Activated CD8-positive, alpha-beta memory T cell treated with anti-CD3 and anti-CD28 coated beads for 24 hours (primary cell): ENCODE measurements at places on chromosomes 2 and 18.

DNA sequence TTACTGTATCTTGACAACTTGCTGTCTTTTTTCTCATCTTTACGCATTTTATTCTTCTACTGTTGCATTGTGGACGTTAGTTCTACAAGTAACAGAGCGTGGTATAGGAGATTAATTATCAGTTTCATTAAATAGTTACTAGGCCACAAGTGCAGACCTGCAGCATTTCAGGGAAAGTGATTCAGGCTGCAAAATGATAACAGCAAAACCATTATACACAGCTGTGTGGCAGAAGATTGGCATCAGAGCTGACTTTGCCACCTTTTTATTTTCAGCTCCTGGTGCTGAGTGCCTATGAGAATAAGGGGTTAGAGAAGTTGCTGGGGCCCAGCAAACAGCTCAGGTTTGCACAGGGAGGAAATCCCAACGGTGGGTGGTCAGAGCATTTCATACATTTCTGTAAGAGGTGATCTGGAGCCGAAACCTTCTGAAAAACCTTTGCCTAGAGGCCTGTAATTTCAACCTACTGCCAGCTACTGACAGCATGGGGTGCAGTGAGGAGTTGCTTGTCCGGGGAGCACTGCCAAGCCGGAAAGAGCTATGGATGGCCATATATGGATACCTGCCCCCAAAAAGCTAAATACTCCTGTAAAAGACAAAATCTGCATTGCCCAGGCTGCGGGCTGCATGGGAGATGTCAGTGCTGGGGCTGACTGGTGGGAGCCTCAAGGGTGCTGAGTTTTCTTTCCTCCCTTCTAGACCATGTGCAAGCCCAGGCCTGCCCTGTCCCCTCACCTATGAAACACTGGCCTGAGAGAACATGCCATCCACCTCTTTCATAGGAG lies 2.7 kb upstream of the CCBE1 start:
- DNase-seq: no peak

DNA sequence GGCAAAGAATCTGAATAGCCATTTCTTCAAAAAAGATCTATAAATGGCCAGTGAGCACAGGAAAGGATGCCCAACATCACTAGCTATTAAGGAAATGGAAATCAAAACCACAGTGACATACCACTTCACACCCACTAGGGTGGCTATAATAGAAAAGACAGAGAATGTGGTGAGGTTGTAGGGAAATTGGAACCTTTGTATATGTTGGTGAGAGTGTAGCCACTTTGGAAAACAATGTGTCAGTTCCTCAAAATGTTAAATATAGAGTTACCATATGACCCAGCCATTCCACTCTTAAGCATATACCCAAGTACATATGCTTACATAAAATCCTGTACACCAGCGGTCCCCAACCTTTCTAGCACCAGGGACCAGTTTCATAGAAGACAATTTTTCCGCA lies 152.8 kb downstream of the SMAD2 start:
- DNase-seq: no peak

GRCh38 chr2:158806941-158807340 lies 11.8 kb downstream of the DAPL1 start:
- no peak for DNase-seq

GRCh38 chr2:158134655-158135054 lies 33.0 kb downstream of the UPP2 start:
- DNase-seq: no peak

GRCh38 chr2:68134554-68134953 lies 23.1 kb upstream of the PNO1 start:
- DNase-seq: no peak

GRCh38 chr18:60062396-60062795 lies 162.6 kb downstream of the PMAIP1 start:
- DNase-seq: no peak

GRCh38 chr2:170817093-170818035 lies 677 bp downstream of the GAD1 start:
- peak; percentile 73 for DNase-seq

- no peak for DNase-seq
These were observed 104.7 kb downstream of the ZFP36L2 start for GRCh38 chr2:43121580-43122314.

DNA sequence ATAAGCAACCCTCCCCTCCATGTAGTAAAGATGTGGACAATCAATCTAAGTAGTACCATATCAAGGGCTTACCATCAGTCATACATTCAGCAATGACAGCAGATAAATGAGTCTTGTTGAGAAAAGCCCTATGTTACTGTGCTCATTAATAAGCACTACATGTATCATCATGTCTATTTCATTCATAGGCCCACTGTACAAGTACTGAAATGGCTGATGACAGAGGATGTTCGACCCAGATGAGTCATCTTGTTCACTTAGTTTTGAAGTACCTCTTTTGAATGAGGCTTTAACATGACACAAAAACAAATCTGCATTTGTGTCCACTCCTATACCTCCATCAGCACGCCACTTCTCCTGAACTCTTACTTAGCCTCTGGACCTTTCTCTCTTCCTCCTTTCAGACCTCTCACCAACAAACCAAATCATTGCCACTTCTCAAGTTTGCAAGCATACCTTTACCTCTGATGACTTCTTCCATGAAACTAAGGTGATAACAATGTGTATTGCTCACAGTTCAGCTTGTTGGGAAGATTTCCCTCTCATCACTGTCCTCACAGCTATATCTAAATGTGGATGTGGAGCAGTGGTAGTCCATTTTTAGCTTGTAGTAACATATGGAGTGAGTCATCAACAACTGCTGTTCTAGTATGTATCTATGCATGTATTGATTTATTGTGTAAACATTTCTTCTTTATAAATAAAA lies 921.0 kb upstream of the SLC39A10 start:
- no peak for DNase-seq

DNA sequence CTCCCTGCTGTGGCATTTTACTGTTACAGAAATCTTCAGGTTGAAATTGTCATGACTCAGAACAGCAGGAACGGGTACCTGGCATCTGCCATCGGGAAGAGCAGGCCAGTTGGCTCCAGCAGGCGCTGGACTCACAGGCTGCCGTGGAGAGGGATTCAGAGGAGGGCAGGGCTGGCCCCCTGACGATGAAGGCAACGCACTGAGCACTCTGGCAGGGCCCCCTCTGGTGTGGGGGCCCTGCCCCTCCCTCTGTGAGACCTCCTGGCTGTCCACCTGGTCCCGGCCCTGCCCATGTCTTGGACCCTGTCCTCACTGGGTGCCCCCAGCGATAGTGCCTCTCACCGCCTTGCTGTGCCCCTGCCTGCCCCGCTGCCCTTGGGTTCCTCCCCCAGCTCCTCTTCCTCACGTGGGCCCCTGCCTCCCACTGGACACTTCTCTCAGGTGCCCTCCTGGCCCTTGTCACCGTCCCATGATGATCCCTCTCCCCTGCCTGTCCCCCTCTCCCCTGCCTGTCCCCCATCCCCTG lies 23.3 kb upstream of the ALLC start:
- no peak for DNase-seq

DNA sequence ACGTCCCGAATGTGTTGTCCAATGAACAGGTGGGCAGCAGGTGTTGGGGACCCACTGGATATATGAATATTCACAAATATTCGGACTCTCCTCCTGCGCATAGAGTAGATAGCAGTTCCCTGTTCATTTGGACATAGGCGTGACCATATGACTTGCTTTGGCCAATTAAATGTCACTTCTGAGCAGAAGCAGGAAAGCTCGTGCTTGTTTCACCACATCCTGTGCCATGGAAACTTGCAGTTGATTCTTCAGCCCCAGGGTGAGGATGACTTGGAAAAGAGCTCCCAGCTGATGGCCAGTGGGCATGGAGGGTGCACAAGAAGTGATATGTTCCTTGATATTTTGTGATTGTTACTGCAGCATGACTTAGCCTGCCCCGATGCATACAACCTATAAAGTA lies 52.6 kb downstream of the PTPRM start:
- no peak for DNase-seq

GRCh38 chr2:237383991-237384671 lies 29.8 kb downstream of the COL6A3 start:
- no peak for DNase-seq

- DNase-seq: no peak
These were observed 786.2 kb downstream of the DCC start for GRCh38 chr18:53126210-53126609.

GRCh38 chr2:40642237-40642636 lies 190.3 kb upstream of the SLC8A1 start:
- no peak for DNase-seq

- DNase-seq: no peak
These were observed 51.1 kb downstream of the PTGR3 start for GRCh38 chr18:75157851-75158250.

GRCh38 chr2:112794131-112794733 lies 9.9 kb upstream of the IL1A start:
- no peak for DNase-seq

DNA sequence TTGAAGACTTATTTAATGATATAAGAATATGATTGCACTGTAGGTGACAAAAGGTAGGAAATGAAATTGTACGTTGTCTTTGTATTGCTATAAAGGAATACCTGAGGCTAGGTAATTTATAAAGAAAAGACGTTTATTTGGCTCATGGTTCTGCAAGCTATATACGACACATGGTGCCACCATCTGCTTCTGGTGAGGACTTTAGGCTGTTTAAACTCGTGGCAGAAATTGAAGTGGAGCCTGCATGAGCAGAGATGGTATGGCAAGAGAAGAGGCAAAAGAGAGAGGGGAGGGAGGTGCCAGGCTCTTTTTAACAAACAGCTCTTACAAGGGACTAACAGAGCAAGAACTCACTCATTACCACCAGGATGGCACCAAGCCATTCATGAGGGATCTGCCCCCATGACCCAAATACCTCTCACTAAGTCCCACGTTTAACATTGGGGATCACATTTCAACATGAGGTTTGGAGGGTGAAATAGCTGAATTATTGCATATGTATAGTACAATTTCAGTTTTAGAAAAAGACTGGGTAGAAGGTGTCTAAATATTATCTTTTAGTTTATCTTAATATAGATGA lies 86.8 kb downstream of the GULP1 start:
- DNase-seq: no peak

DNA sequence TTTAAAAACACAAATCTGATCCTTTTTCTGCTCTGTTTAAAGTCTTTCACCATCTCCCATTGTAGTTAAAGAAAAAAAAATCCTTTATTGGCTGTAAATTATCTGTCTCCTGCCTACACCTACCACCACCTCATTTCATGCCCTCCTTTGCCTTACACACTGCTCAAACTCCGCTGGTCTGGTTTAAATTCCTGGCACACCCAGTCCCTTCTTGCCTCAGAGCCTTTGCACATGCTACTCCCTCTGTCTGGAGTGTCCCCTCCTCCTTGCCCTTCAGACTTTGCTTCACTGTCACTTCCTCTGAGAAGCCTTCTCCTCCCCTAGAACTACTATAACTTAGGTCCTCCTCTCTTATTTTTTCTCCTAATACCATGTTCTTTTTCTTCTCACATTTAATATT lies 49.6 kb downstream of the OSBPL6 start:
- DNase-seq: no peak
